Kidney glomerular epithelial cell (primary cell): ENCODE measurements at places on chromosomes 12 and 14.

GRCh38 chr12:96452261-96452922, 37.0 kb upstream of the CFAP54 start:
- DNase-seq = no peak

GRCh38 chr14:87264796-87265195, 728.2 kb downstream of the GALC start:
- no peak for DNase-seq

DNA sequence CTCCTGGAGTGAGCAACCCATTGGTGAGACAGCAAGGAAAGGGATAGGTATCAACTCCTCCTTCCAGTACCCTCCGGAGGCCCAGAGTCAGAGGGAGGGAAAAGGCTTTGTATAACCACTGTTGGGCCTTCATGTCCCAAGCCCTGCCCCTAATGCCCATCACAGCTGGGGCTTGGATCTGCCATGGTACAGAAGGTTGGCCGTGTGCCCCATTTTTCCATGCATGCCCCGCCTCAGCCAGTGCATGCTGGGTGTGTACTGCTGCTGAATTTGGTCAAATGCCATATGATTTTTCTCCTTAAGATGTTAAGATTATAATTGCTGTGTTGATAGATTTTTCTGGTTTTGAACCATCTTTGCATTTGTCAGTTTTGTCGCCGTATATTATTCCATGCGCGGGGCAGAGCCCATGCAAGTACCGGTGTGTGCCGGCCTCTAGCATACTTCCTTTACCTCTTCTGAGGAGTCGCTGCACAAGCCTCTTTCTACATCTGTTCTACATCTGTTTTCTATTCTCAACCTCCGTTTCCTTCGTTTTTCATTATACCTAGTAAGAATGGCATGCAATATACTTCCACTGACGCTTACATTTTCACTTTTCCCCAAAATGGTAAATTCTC, 26.6 kb downstream of the PPP2R5C start:
- no peak for DNase-seq

GRCh38 chr12:98422812-98423211, 92.6 kb upstream of the TMPO start:
- DNase-seq = no peak

- no peak for DNase-seq
Measured at GRCh38 chr14:52189325-52189724, 78.2 kb upstream of the PTGDR start.

DNA sequence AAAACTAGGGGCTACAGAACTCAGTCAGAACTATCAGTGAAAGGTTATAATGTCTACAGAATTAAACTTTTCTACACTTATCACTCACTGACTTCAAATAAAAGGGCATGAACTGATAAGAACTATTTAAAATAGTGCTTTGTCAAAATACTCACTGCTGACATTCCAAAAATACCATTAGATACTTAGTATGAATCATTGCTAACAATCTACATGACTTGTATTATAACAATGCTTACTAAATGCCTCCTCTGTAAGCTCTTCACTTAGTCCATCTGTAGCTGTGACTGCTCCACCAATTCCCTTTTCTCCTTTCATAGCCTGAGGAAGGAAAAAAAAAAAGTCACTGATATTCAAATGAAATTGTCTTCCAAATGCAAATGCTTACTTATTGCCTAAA, 17.0 kb downstream of the NFYB start:
- peak; percentile 75 for DNase-seq

DNA sequence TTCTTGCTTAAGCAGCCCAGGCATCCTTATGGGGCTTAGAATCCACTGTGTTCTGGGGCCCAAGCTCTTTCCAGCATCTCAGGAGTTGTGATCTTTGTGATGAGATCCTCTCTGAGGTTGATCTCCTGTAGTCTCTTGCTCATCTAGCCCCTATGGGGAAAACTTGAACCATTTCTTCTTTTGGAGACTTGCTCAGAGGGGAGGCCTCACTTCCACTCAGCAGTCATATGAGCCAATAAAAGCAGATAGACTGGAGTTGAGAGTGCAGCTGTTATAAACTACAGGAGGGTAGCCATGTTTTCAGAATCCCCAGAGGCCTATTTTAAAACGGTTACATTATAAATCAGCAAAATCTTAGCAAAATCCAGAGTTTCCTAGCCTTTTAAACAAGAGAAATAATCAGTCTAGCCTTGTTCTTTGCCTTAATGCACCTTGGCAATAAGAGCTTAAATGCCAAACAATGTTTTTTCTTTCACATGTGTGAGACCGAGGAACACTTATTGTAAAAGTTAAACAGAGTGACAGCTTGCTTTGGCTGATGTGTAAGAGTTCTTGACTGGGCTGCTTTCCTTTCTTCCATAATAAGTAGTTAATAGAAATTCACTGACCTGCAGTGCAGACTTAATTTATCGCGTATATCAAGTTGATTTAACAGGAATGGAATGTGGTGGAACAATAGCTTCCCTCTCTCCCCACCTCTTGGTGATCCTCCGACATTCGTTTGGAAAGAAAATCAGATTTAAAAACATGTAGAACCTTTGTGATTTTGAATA, 168.3 kb downstream of the NEDD1 start:
- peak; percentile 70 for DNase-seq

DNA sequence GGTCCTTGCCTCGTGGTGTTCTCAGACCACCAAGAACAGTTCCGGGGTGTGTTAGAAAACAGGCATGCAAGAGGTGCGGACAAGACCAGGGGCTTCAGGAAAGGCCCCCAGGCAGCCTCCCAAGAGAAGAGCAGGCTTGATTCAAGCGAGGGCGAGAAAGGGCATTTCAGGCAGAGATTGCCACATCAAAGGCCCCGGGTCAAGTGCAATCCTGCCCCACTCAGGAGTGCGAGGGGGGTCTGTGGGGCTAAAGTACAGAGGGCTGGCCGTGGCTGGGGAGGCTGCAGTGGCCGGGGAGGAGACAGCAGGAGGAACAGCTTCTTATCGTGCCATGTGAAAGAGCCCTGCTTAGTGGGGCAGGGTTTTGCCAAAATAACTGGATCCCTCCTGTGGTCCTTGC, 2.7 kb upstream of the BDKRB2 start:
- no peak for DNase-seq

- DNase-seq = peak; percentile 72
Measured at GRCh38 chr12:26798023-26798422, 35.0 kb downstream of the ITPR2 start.

DNA sequence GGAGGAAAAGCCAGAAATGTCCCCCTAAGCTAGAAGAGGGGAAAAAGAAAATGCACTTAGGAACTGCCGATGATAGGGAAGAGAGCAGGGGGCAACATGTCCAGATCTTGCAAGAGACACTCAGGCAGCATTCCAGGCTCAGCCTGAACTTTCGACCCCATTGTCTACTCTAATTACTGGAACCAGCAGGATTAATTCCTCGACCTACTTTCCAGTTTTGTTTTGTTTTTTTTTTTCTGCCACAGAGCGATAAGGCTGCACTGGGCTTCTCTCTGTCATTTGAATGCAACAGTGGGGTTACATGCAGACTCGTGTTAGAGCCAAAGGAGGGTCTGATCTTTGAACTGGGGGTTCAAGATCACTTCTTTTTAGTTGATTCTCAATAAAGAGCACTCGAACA, 68.7 kb upstream of the MED13L start:
- DNase-seq = no peak

GRCh38 chr12:70083677-70084020, 159.6 kb upstream of the CNOT2 start:
- DNase-seq = no peak
